ENCODE measurements at places on chromosomes 6 and 20. TPM values are rescaled to one million over a fixed set of nuclear protein-coding genes. Genes with fewer than 3 reads are reported as not detected.

The HSPA12B gene
- 12.5 TPM for total RNA-seq

GRCh38 chr6:34242252-34243130 is 5.8 kb downstream of the HMGA1 start:
- DNase-seq, result no peak

The HLA-DOA gene
- 1.8 TPM for total RNA-seq

DNA sequence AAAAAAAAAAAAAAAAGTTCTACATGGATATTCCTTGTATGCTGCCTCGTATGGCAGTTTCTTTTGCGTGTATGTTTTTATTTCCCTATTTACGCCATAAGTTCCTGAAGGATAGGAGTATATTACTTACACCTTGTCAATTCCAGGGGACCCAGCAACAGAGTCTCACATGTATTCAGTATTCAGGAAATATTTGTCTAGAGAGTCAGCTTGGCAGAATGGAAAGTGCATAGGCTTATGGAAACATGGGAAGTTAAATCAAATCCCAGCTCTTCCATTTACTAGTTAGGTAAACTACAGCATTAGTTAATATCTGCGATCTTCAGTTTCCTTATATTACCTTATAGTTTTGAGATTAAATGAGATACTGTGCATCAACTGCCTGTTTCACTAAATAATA is 51.1 kb upstream of the SLC22A16 start:
- DNase-seq, result no peak

- no peak for DNase-seq
These were observed 790 bp downstream of the TOX2 start for GRCh38 chr20:43915211-43916072.

All from left ventricle myocardium inferior (tissue), 1 donor.